Thyroid gland (tissue), 4 donors: ENCODE measurements at places on chromosomes 4 and X. TPM values are rescaled to one million over a fixed set of nuclear protein-coding genes. Genes with fewer than 3 reads are reported as not detected.

DNA sequence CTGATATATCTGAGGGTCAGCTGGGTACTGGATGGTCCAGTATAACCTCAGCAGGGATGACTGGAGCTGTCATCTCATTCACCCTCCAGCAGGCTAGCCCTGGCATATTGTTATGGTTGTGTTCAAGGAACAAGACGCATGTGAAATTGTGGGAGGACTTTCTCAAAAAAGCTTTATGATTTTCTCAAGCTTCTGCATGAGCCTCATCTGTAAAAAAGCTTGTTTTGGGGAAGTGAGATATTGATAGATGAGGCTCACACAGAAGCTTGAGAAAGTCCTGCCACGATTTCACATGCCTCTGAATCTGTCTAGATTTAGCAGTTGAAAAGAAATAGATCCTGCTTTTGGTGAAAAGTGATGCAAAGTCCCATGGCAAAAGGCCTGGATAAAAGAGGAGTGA, 93.4 kb downstream of the SPCS3 start:
- DNase-seq: no peak
- H3K4me1 ChIP-seq: no peaks in the 10 kb centered on the region
- H3K27ac ChIP-seq: no peak overlapping the region
- H3K27me3 ChIP-seq: no peaks in the 10 kb centered on the region
- no peaks in the 10 kb centered on the region for H3K36me3 ChIP-seq
- H3K4me3 ChIP-seq: no peak overlapping the region

DNA sequence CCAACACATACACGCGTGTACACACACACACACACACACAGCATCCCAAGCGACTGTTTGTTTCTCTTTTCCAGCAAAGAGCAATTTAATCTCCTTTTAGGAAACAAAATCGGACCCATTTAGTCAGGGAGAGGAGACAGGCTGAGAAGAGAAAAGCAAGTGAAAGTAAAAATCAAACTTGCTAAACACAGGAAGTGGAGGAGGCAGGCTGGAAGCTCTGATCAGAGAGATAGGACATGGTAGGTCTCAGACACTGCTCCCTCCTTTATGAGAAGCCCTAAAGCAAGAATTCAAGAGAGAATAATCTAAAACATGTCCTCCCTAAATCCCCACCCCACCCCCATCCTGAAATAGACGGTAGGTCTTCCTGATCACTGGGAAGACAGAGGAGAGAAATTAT, 62.3 kb downstream of the GPC3 start:
- no peaks in the 10 kb centered on the region for H3K27me3 ChIP-seq
- no peak for DNase-seq
- no peak overlapping the region for H3K4me3 ChIP-seq
- no peaks in the 10 kb centered on the region for H3K36me3 ChIP-seq
- no peaks in the 10 kb centered on the region for H3K4me1 ChIP-seq

DNA sequence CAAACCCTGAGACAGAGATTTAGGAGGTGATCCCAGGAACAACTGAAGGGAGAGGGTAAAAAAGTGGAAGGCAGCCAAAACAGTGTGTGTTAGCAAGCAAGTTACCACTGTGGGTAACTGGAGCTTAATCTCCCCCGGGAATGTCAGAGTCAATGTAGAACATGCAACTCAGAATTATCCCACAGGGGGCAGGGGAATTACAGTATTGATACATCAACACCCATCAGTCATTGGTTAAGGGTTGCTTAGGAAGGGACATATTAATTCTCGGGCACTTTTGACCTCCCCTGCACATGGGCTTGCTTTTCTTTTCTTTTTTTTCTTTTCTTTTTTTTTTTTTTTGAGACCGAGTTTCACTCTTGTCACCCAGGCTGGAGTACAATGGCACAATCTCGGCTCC, 29.3 kb downstream of the CXorf58 start:
- H3K27ac ChIP-seq: no peak overlapping the region
- no peaks in the 10 kb centered on the region for H3K27me3 ChIP-seq
- no peaks in the 10 kb centered on the region for H3K36me3 ChIP-seq
- no peaks in the 10 kb centered on the region for H3K4me1 ChIP-seq
- DNase-seq: no peak

The SHROOM2 gene
- total RNA-seq: 2.8 TPM

The ANOS1 gene
- total RNA-seq: 19.3 TPM
